Cardiac muscle cell (in vitro differentiated cells and primary cell): ENCODE measurements at places on chromosomes 7 and 10. TPM values are rescaled to one million over a fixed set of nuclear protein-coding genes. Genes with fewer than 3 reads are reported as not detected.

- no peak for DNase-seq
- no peak overlapping the region for H3K4me3 ChIP-seq
- H3K27ac ChIP-seq: no peak overlapping the region
Measured at GRCh38 chr7:51970961-51971665, 654.5 kb upstream of the COBL start.

SGMS1 gene
- polyA plus RNA-seq: 12.1 and 29.1 TPM in 2 replicates

GLI3 gene
- 27.9 and 29.8 TPM in 2 replicates for polyA plus RNA-seq

PAX4 gene
- polyA plus RNA-seq: not detected in 2 replicates
